ENCODE measurements at places on chromosomes 3 and 15. TPM values are rescaled to one million over a fixed set of nuclear protein-coding genes. Genes with fewer than 3 reads are reported as not detected.
A peak's percentile ranks its signal among the peaks of the same experiment; 100 is the strongest.

Gene PIF1
- 6.2 TPM for total RNA-seq

Gene CCR1
- total RNA-seq, result 1.1 TPM

GRCh38 chr3:45773072-45773471 lies 23.3 kb downstream of the SLC6A20 start:
- DNase-seq, result no peak

- DNase-seq, result no peak
Observed at GRCh38 chr3:131796558-131797198, 238.1 kb downstream of the CPNE4 start.

Gene RTP4
- 2.7 TPM for total RNA-seq

DNA sequence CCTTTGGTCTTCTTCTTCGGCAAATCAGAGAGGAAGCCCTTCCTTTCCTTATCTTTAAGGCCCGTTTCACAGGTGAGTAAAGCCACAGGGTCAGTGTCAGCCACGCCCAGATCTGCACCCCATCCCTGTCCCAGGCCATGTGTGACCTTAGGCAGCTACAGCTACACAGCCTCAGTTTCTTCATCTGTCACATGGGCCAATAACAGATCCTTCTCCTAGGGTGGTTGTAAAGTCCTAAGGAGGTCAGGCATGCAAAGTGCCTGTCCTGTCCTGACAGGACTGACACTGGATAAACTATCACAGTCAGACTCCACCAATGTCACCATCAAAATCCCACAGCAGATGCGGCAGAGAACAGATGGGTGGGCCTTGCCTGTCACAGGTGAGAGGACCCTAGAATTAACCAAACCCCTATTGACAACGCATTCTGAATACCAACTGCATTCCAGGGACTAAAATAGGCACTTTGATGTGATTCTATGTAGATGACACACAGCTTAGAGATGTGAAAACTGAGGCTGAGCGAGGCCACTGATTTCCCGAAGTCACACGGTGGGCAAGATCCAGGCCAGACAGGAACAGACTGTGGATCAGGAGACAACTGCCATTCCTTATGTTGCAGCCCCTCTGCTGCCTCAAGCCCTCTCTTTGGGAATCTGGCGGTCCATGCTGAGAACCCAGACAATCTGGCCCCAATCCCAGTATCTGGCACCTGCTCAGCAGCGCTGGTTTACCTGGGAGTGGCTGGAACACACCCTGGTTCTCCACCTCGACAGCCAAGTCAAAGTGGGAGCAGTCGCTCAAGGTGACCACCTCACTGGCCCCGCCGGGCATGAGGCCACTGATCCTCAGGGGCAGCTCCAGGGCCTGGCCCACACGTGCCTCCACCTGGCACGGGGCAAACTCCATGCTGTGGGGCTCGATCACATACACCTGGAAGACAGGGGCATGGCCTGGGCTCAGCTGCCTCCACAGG lies 48.7 kb downstream of the NUP210 start:
- peak; percentile 80 for DNase-seq

DNA sequence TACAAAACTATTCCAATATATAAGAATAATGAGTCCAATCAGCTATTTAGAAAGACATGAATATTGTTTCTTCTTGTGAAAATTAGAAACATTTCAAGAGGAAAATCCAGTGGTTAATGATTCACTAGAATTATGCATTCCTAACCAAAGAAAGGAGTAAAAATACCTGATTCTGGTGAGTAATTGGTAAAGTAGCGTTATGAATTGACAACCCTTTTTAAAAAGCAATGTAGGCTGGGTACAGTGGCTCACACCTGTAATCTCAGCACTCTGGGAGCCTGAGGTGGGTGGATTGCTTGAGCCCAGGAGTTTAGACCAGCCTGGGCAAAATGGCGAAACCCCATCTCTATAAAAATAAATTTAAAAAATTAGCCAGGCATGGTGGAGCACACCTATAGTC lies 43.3 kb downstream of the TOPAZ1 start:
- DNase-seq, result no peak

DNA sequence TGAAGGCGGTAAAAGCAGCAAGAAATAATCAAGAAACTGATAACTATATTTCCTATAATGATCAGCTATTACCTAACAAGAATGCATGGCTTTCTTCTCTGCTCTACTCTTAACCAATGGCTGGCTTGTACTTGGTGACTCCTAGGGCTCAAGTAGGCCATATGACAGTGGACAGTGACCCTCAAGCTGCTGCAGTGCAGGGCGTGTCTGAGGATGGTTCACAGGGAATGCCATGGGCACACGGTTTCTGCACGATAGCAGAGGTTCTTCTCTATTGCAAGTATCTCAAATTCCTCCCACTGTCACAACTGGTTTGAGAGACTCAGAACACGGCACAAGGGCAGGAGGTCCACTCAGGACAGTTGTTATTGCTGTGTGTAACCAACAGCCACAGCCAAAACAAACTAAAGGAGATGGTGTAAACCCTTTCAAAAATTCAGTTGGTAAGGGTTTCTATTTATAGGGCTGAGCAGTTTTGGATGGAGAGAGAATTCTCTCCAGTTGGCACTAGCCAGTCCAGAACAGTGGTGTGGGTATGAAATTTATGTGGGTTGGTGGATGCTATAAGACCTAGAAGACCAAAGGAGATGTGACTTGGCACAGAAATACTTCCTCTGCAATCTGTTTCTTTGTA lies 103.2 kb upstream of the ST8SIA2 start:
- no peak for DNase-seq

GRCh38 chr3:190003068-190003467 lies 117.6 kb downstream of the P3H2 start:
- DNase-seq, result no peak

GRCh38 chr3:181921220-181921619 lies 209.5 kb downstream of the SOX2 start:
- DNase-seq, result no peak

- no peak for DNase-seq
Observed at GRCh38 chr3:127141921-127142730, 50.8 kb upstream of the PRR23E start.
